Neural crest cell (in vitro differentiated cells): ENCODE measurements at places on chromosomes 11 and 22. TPM values are rescaled to one million over a fixed set of nuclear protein-coding genes. Genes with fewer than 3 reads are reported as not detected.

The OR8G1 gene
- not detected in 2 replicates for total RNA-seq

The SYT12 gene
- total RNA-seq = 0.44 and 0.48 TPM in 2 replicates

The DAGLA gene
- total RNA-seq = 19.7 and 21.0 TPM in 2 replicates

- no peak for DNase-seq
Observed at GRCh38 chr22:30397656-30398635, 1.1 kb downstream of the SEC14L2 start.

- DNase-seq = no peak
Observed at GRCh38 chr22:20241579-20242392, 26.3 kb downstream of the RTN4R start.

- no peak for DNase-seq
Observed at GRCh38 chr11:12128301-12128751, 17.9 kb downstream of the MICAL2 start.

DNA sequence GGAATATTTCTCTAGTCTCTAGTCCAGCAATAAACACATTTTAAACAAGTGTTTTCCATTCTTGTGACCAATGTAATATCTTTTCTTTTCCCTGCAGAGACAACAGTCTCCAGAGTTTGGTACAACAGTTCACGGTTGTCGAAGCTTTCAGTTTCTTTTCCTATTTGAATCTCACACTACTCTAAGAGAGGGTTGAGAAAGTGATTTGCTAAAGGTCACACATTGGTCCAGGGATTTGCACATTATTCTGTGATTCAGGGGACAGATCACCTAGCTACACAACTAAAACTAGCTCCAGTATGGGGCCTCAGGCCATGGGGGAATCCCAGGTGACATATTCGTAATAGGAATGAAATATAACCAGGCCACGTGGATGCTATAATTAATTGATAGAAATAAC lies 132.5 kb downstream of the HIPK3 start:
- DNase-seq = no peak

DNA sequence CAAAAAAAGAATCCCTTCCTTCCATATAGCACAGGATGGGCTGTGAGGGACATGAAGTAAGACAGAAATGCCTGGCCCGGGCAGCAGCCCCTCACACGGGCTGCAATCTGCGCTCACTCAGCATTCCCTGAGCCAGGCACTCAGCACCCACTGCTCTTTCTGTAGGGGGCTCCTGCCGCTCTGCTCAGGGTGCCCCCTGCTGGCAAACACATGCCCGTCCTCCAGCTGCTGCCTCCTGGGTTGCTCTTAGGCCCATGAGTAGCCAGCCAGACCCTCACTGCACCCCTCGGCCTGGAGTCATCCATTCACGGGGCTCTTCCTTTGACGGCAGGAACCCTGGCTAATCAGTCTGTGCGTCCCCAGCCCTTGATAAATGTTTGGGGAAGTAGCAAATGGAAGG lies 6.9 kb downstream of the MCAT start:
- DNase-seq = peak; percentile 55
